Motor neuron (in vitro differentiated cells): ENCODE measurements at places on chromosomes 11 and 22. TPM values are rescaled to one million over a fixed set of nuclear protein-coding genes. Genes with fewer than 3 reads are reported as not detected.

DNA sequence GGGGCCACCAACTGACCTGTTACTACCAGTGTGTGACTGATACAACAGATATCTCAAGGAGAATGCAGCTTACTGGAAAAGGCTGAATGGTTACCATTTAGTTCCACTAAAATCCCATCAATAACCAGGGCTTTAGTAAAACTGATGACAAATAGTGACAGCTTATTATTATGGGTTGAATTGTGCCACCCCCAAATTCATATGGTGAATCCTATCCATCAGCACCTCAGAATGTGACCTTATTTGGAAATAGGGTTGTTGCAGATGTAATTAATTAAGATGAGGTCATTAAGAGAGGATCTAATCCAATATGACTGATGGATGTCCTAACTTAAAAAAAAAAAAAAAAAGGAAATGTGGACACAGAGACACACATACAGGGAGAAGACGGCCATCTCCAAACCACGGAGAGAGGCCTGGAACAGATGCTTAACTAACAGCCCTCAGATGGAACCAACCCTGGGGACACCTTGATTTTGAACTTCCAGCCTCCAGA, 27.4 kb upstream of the IRAG1 start:
- ATAC-seq: no peak

- no peak for ATAC-seq
Measured at GRCh38 chr11:73137944-73138274, 4.2 kb downstream of the FCHSD2 start.

- ATAC-seq: peak; percentile 74
Measured at GRCh38 chr11:66981976-66982578, 7.0 kb downstream of the C11orf86 start.

- no peak for ATAC-seq
Measured at GRCh38 chr11:63770763-63771162, 2.2 kb upstream of the ZFTA start.

Gene TXN2
- total RNA-seq: 52.3 and 64.2 TPM in 2 replicates

Gene CARD16
- total RNA-seq: 31.5 and 35.8 TPM in 2 replicates

Gene RIBC2
- total RNA-seq: 2.0 and 2.5 TPM in 2 replicates

Gene PIH1D2
- 2.9 and 3.6 TPM in 2 replicates for total RNA-seq
